ENCODE measurements at places on chromosomes 5 and 9. TPM values are rescaled to one million over a fixed set of nuclear protein-coding genes. Genes with fewer than 3 reads are reported as not detected.
A peak's percentile ranks its signal among the peaks of the same experiment; 100 is the strongest.

- no peak for DNase-seq
Observed at GRCh38 chr9:132031467-132032237, 48.0 kb downstream of the MED27 start.

DNA sequence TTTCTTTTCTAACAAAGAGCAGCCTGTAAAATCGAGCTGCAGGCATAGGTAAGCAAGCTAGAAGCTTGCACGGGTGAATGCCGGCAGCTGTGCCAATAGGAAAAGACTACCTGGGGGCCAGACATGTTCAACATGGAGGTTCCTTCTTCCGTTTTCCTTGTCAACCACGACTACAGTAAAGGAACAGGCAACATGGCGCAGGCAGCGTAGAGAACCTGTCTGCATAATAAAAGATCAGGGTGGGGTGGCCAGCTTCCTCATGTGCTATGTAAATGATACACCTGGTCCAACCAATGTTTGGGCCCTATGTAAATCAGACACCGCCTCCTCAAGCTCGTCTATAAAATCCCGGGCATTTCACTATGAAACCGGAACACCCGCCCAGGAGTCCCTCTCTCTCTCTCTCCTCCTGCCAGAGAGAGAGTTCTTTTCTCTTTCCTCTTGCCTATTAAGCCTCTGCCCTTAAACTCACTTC, 103.8 kb upstream of the LIFR start:
- DNase-seq: no peak

DNA sequence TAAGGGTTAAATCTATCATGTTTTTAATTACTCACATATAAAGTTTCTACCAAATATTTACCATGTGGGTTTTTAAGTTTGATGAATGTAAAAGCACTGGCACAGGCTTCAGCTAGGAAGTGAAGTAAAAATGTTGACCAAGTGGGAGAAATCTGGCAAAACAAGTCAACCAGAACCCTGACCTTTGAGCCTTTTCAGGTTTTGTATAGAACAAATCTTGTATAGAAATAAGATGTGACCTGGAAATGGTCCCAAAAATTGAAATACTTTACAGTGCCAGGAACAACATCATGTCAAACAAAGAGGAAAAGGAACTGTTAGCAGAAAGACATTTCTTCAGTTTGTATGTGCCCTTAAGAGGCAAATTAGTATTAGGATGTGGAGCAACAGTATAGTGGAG, 137.6 kb downstream of the CCDC192 start:
- DNase-seq: no peak

DNA sequence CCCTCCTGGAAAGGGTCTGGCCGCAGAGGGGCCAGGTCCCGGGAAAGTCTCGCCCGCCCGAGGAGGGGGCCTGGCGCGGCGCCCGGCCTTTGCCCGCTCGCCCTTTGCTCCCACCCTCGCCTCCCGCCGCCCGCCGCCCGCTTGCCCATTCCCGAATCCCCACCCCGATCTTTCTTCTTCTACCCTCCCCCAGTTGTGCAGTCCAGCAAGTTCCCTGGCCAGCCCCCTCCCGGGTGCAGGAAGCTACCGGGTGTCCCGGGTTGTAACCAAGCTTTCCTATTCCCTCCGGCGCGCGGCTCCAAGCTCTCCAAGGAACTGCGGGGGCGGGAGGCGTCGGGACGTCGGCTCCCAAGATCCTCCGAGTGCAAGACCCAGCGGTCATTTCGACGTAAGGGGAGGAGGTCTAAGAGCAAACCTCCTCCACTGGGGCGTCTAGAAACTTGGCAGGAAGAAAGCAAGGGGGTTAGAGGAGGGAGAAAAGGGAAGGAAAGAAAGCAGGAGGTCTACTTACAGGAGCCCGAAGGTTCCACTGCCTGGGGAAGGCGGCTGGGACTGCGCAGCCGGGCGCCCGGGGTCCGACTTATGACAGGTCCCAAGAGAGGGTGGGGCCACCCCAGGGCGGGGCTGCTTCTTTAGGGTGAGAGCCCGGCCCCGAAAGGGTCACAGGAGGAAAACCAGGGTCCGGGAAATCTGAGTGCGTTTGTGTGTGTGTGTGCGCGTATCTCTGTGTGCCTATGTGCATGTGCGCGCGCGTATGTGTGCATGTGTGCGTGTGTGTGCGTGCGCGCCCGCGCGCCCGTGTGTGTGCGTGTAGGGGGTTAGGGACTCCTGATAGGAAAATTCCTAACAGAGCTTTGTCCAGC, at the start of gene PTGR1:
TSS of gene PTGR1 (minus strand) at position 556 of the 863 bp plus-strand sequence. CDS start 2,225 bp downstream, outside the sequence.
- DNase-seq: peak; percentile 96

DNA sequence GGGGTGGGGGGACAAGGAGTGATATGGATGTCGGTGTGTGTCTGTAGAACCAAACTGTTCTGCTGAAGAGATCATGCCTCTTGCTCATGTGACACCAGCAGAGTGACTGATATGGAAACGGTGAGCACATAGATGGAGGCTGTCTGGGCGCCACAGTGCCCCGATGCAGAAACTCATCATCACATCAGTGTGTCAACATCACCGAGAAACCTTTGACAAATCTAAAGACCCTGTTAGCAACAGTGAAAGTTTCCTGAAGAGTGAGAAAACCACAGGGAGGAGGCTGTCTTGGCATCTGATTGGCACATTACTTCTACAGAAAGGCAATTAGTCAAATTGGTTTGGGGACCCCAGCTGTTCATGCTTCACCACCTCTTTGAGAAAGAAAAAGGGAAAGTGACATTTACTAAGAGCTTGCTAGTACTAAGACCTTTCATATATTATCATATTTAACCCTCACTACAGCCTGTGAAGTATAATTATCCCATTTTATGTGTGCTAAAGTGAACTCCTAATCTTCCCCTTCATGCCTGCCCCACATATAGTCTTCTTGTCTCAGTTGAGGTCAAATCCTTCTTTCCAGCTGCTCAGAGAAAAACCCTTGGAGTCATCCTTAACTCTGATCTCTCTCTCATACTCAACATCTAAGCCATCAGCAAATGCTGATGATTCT, 25.6 kb downstream of the CSF2 start:
- DNase-seq: no peak

DNA sequence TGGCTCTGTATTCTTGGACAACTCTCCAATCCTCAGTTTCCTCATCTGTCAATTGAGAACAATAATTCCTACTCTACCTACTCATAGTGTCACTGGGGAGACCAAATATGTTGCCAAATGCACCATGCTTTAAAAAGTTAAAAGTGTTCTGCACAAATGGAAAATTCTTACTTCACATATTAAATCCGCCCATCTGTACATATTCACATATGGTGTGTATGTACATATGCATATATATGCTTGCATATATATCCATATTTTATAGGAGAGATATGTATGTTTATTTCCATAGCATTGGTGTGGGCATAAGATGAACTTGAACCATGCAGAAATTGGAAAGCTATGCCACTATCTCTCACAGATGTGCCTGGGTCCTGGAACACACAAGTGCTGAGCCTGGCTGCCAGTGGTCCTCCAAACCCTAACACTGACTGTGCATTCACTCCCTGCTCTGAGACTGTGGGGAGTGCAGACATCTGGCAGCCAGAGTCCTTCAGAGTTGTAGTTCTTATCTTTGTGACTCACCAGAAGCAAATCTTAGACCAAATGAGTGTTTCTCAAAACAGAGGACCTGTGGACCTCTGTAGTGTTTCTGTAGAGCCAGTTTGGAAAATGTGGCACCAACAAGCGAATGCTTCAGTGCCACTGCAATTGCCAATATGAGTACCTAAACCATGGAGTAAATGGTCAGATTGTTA, 168.7 kb downstream of the GRIA1 start:
- DNase-seq: no peak

DNA sequence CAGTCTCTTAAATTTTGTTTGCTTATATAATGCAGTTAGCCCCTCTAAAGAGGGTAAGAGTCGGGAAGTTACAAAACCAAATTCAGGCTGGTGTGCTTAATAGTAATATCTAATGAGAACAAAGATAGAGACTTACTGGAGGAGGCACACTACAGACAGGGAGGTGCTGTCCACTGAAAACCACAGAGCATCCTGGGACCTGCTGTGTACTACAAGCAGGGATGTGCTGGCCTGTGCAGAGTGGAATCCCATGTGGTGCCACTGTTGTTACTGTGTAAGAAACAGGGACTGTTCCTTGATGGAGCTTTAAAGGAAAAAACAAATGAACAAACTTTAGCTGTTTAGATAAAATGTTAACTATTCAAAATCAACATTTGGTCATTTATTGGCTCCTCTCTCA, 42.4 kb downstream of the RNF38 start:
- no peak for DNase-seq

GRCh38 chr5:29114331-29114768, 2076.0 kb upstream of the CDH9 start:
- no peak for DNase-seq

GRCh38 chr9:128192601-128193371, 1.4 kb upstream of the CIZ1 start:
- peak; percentile 96 for DNase-seq

GRCh38 chr9:136850866-136851775, 1.0 kb upstream of the MAMDC4 start:
- DNase-seq: no peak

DNA sequence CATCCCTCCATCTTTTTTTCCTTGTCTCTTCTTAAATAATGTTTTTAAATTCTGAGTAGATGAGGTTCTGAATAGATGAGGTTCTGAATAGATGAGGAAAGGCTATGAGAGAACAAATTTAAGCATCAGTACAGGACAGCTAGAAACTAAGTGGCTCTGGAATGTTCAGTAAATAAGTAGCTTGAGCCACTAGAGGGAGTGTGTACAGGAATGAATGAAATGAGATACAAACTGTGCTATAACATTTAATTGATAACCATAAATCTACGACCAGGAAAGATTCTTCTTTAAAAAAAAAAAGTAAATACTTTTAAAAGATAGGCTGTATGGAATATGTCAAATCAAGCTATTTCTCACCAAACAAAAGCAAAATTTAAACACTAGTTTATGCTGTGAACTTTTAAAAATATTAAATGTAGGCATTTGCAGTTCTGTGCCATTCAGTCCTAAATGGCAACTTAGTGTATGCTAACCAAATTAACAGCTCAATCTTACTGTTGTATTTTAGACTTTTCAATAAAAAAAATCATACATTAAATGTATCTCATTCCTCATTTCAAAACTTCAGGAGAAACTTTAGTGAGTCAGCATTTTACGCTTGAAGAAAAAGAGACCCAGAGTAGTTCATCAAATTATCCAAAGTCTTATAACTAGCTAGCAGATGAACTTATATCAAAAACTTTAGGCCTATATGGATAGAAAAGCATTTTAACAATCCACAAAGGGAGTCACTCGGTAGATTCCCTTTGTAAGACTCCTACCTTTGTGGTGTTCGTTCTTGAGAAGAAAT, 70.4 kb upstream of the SNX2 start:
- DNase-seq: no peak

DNA sequence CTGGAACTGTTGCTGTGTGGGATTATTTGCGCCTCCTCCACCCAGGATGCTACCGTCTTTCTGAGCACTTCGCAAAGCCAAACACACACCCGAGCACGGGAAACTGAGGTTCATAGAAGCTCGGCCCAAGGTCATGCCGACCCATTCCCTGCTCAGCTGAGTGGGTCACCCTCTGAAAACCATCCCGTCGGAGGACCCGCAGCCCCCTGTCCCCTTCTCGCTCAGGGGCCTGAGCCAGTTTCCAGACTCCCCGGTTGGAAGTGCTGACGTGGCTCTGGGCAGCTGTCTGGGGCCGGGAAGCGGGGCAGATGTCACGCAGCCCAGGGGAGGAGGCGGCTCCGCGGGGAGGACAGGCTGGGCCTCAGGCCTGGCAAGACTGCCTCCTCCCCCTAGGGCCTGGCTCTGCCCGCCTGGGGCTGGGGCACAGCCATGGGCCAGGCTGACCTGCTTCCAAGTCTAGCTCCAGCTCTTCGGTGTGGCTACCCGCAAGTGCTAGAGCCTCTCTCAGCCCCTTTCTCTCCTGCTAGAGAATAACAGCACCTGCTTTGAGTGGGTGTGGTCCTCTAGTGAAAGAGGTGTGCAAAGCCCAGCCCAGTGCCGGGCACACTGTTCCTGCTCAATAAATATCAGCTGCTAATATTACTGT, 9.9 kb upstream of the CXXC5 start:
- peak; percentile 95 for DNase-seq

DNA sequence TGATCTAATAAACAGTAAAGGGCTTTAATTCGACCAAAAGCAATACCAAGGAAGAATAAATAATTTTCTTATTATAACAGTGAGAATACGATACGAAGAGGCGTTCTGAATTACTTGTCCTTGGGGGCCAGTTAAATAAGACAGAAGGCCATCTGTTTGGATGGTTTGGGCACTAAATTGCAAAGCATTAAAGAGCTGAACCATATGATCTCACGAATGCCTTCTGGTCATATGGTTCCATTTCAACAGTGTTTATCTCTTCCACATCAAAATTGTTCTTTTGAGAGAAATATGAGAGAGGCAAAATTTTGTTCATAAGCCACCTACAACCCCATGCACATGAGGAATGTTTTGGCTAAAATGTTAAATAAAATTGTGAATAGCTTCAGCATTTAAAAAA, 605.4 kb downstream of the PTPRD start:
- DNase-seq: no peak

DNA sequence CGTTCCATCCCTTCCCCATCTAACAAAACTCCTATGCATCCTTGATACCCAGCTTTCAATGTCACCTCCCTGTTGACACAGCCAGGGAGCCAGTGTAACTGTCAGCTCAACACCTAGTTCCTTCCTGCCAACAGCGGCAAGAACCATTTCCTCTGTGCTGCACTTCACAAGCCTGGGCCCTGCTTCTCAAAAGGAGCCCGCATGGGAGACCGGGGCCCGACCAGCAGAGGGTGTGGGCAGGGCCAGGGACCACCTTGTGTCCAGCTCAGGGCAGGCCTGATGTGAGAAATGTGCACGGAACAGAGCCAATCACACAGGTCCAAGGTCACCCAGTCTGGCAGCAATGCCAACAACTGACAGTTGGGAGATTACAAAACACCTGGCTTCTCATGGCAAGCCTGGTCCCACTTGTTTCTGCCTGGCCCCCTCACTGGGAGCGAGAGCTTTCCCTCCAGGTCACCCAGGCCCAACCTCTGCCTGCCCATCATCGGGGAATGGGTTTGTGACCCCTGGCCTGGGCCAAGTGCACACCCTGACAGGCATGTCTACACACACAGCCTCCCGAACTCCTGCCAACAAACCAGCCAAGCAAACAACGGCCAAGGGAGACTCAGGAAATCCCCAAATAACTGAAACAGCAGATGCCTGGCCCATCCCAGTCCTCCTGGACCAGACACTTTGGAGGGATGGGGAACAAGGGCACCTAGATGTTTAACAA, 3.1 kb downstream of the RNF44 start:
- DNase-seq: no peak

DNA sequence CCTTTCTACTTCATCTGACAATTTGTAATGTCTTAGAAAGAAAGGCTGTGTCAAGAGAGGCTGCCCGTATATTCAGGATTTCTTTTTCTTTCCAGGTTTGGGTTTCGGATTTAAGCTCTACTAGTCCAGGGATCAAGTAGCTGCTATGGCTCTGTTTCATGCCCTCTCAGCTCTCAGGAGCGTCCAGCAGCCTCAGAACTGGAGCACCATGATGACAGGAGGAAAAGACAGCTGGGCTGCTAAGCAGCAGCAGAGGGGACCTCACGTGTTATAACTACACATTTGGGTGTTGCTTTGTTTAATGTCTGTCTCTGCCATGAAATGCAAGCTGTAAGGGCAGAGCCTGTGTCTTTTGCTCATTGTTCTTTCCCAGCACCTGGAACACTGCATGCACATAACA, 28.5 kb downstream of the TBC1D2 start:
- no peak for DNase-seq

GRCh38 chr9:38359689-38360385, 32.7 kb upstream of the ALDH1B1 start:
- no peak for DNase-seq

The OTULIN gene
- total RNA-seq: 26.9 TPM

The NCS1 gene
- total RNA-seq: 194 TPM

The SLC36A2 gene
- not detected for total RNA-seq

The HK3 gene
- total RNA-seq: 16.9 TPM
